Stimulated activated CD4-positive, alpha-beta T cell treated with anti-CD3 and anti-CD28 coated beads, Interleukin-1b, Interleukin-23, amount 100 ng/mL, for 24 hours (primary cell): ENCODE measurements at places on chromosomes 1 and 21.

DNA sequence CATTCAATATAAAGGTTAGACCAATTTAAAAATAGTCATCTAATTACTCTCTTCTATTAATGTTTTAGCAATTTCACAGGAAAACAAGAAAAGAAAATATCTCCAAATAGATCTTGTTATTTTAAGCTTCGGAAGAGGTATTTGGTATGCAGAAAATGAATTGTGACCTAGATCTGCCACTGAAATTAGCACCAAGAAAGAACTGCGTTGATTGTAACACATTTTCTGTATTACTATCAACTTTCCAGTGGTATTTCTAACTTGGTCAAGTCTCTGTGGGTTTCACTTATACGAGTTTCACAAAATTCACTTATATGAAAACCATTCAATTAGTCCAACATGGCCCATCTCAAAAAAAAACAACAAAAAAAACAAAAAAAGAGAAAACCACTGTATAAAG lies 11.8 kb downstream of the RSBN1 start:
- no peak for DNase-seq

DNA sequence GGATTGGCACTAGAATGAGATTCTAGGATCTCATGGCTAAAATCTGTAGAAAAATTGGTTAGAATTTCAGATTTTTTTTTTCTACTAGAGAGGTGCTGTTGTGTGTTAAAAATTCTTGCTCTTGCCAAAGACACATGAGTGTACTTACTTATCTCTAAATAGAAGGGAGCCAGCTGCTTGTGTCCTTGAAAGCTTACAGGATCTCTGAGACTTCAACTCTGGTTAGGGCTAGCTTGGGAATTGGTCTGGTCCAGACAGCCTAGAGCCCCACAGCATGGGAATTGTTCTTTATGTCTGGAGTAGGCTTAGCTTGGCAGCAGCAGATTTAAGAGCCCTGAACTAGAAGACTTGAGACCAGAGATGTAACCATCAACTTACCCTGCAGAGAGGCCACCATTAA lies 37.3 kb downstream of the MACO1 start:
- DNase-seq, result no peak

DNA sequence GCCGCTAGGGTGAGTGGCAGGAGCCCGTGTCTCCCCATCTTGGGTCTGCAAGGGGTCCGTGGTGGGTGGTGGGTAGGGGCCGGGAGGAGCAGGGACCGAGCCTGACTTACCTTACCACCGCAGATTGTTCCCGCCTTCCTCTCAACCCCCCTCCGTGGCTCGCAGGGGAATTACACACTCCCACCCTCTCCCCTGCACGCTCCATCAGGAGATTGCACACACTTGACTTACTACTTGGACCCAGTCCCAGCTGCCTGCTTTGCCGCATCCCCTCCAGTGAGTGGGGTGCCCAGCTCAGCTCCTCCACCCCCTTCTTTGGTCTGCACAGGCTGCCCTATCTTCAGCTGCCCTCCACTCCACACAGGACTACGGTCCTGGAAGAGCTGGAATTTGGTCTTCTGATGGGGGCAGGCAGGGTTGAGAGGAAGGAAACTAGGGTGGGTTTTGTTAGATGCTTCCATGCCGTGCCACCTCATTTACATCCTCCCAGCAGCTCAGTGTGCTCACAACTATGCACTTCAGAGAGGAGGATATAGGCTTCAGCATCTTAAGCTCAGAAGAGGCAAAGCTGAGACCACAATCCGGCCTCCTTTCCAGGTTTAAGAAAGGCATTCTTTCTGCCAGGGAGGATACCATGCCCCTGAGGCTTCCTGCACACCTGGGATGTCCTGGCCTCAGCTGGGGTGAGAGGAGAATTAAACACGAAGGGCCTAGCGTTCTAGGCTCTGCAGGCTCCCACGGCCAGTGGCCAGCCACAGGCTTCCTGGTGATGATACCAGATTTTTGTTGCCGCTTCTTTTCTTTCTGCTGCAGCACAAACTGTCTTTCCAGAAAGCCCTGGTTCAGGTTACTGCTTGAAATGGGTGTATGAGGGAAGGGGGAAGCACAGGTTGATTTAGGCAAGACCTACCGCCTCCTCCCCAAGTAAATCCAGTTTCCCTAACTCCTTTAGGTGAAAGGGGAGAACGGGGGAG lies 2.3 kb downstream of the KCNC4 start:
- no peak for DNase-seq

DNA sequence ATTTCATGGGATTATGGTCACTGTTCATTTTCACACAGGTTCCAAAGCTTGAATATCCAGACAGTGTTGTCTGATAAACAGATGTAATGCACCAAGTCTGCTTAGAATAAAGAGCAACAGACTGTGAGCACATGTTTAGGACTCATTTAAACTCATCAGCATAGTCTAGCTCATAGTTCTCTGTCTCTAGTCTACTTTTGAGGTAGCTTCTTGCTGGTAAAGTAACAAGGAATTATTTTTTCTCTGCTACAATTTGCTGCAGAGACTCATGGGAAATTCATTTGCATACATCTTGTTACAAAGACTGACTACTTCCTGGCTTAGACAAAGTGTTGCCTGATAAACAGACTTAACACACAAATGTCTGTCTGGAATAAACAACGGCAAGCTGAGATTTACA lies 187.2 kb downstream of the NFIA start:
- DNase-seq, result no peak

DNA sequence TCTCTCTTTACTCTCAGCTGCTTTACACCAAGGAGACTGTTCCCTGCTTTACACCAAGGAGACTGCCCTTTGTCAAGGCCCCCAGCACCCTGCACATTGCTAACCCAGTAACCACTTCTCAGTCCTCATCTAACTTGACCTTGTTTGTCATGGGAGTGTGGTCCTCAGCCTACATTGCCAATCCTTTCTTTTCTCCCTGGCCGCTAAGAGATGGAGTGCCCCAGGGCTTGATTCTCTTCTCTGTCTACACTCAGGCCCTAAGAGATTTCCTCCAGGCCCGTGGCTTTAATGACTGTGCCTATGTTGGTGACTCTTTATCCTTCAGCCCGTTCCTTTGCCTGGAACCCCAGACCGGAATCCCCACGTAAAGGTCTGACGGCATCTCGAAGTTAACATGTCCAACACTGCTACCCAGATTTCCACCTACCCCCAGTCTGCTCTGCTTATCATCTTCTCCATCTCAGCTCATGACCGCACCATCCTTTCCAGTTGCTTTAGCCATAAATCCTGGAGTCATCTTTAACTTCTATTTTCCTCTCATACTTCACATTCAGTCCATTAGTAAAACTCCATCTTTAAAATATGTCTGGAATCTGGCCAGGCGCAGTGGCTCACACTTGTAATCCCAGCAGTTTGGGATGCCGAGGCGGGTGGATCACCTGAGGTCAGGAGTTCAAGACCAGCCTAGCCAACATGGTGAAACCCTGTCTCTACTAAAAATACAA lies 9.5 kb upstream of the SEMA4A start:
- DNase-seq, result no peak

DNA sequence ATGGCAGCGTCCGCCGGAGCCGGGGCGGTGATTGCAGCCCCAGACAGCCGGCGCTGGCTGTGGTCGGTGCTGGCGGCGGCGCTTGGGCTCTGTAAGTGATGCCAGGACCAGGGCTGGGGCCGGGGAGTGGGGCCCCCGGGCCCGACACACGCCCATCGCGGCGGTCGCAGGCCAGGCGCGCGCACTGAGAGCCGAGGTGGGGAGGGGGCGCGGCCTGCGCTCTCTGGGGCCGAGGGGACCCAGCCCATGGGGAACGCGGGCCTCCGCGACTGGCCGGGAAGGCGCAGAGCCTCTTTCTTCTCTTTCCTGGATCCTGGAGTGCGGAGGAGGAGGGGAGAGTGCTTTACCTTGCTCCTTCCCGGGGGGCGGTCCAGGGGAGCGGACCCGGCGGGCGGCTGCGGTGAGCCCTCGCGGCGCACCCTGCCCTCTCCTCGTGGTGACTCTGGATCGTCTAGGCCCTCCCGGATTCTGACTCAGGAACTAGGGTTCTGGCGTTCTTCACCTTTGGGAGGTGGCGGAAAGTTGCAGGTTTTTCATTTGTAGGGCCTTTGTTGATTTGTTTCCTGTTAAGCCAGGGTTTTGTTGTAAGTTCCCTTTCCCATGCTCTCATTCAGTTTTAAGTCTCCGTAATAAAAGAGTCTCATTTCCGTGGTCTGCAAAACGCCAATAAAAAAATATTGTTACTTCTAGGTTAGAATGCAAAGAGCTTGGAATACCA lies 529 bp downstream of the MPZL1 start:
- peak; percentile 9 for DNase-seq

DNA sequence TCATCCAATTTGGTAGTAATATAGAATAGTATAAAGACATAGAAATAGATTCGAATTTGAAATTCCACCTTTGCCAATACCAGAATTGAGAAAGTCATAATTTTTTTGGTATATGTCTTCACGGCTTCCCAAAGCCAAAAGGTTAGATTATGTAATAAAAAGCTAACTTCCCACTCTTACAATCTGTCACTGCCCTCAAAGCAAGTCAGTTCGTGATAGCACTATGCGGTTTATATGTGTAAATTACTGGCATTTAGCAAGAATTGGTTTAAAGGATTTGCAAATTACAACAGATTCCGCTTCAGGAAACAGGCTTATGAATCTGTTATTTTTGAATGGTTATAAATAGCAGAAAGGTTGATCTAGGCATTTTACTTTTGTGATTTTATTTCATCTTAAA lies 679.4 kb upstream of the ADGRL2 start:
- DNase-seq, result no peak

DNA sequence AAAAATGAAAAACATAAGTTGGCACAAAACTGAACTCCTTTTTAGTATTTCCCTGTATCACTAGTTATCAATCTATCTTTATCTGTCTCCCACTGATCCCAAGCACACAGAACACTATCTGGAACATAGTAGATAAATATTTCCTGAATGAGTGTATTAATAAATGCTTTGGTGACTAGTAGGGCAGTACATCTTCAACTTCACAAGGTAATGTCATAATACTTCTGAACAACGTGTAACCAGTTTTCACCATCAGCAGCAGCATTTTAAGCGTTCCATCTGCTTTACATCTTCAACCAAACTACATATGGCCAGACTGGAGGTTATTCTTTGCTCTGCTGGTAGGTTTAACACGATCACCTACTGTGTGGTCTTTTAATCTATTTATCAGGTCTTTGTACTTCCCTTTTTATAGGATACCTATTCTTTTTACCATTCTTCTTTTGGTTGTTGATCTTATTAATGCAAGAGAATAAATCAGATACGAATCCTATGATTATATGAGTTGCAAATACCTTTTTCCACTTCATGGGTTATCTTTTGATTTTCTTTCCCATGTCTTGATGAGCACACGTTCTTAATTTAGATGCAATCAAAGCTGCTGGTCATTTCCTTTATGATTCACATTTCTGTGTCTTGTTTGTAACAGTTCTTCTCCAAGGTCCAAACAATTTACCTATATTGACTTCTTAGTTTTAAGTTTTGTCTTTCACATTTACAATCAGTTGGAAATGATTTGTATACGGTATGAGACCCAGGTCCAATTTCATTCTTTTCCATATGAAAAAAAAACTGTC lies 16.3 kb downstream of the GPBP1L1 start:
- DNase-seq, result no peak

DNA sequence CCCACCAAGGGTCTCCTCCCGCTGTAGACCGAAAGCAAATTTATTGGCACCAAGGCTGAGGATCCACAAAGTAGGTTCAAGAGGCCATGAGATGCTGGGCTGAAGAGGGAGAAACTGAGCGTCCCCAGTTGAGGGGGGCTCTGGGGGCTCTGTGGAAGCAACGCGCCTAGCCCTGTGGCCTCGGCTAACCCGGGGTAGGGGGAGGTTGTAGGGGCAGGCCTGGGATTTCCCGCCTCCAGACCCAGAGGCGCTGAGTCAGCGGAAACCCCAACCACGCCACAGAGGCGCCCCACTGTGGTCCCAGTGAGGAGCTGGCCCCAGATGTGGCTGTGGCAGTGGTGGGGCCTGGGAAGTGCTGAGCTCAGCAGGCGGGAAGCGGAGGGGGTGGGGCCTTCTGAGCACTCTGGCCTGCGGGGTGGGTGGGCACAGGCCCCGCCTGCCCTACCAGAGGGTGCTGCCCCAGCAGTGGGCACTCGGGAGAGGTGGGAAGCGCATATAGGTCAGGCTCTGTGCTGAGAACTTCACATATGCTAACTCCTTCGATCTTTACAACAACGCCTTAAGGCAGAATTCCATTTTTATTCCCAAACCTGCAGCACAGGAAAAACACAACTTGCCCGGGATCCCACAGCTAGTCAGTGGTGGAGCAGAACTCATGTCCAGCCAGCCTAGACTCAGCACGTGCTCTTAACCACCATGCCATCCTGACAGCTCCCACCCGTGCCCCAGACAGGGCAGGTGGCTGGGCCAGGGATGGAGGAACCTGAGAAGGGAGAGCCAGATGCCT lies 1.5 kb upstream of the COL16A1 start:
- peak; percentile 26 for DNase-seq

- DNase-seq, result no peak
These were observed 19.4 kb downstream of the VANGL2 start for GRCh38 chr1:160419838-160420169.

- no peak for DNase-seq
These were observed 18.7 kb downstream of the UBL4B start for GRCh38 chr1:110130989-110131388.

GRCh38 chr1:16369821-16370220 lies 2.8 kb downstream of the SZRD1 start:
- no peak for DNase-seq

GRCh38 chr21:45533361-45533845 lies 8.8 kb downstream of the SLC19A1 start:
- DNase-seq, result no peak

GRCh38 chr1:91883470-91883869 lies 2.5 kb downstream of the TGFBR3 start:
- DNase-seq, result no peak

DNA sequence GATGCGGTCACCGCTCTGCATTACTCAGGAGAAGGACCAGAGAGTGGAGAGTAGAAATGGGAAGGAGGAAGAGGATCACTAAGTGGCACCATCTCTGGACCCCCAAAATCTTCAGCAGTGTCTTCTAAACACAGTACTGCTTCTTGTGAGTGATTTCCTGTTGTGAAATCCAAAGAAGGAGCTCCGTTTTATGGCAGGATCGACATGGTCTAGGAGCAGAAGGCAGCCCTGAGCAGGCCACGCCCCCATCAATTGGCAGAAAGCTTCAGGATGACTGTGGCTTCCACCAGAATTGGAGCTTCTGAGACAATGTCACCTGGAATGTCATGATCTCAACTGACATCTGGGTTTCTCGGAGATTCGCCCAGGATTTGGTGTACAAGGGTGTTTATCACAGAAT lies 171.5 kb downstream of the ADSS2 start:
- DNase-seq, result no peak

DNA sequence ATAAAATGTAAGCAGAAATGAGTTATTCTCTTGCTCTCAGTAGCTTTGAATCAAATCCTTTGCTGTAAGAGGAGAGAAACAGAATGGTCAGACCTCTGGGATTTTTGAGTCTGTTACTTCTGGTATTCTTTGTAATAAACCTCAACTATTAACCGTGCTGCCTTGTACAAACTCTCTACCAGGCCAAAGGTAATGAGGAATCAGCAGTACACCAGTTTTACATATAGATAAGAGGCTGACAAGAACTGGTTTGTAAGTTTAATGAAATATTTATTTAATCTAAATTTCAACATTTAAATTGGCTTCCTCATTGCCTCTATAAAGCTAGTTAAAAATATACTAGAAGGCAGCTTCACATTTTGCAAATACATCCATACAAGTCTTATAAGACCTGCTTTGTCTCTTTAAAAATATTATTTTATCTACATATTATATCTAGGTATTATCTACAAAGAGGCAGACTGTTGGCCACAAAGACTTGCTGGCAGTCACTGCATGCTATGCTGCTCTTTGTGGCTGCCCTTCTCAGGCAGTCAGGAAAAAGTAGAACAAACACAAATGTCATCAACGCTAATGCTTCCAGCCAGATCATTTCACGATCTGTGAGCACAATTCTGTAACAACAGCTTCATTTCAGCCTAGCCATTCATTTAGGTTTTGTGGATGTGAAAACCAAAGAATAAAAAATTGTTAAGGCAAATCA lies 173.0 kb downstream of the GABPA start:
- no peak for DNase-seq
